ENCODE measurements at places on chromosomes 7 and 10.

- peak overlapping the region; percentile 88 for H3K27ac ChIP-seq
- no peak overlapping the region for H3K4me3 ChIP-seq
- H3K27me3 ChIP-seq, result no peaks in the 10 kb centered on the region
- DNase-seq, result peak; percentile 94
- H3K36me3 ChIP-seq, result no peaks in the 10 kb centered on the region
These were observed 11.6 kb downstream of the CFAP43 start for GRCh38 chr10:104220522-104220921.

DNA sequence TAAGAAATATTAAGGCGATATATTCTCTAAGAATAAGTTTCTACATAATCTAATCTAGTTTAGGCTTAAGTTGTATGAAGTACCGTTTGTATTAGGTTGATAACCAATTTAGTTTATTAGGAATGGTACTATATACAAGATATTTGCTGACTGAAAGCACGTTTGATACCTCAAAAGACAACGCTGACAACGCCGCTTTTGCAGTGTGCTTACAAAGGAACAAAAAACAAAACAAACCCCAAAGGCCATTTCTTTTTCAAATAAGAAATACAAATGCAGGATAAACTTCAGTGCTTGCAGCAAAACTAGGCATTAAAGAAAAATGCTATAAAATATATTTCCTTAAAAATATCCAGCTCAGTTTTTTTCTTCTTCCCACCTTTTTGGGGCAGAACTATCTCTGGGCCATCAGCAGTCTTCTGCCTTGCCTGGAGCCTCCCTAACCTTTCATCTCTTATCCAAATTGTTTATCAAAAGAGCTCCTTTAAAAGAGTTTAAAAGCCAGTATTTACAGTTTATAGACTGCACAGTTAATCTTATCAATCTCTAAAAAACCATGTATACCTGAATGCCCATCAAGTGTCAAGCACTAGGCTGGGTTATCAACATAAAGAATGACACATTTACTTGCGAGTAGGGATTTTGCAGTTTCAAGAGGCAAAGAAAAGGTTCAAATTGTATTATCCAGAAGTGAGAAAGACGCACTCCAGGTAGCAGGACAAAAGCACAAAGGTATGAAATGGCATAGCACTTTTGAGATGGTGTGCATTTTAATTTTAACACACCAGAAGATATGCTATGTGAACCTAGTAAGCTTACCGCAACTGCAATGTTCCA is 4.1 kb upstream of the KMT2E start:
- peaks cover 28% of the 10 kb centered on the region for H3K4me1 ChIP-seq
- DNase-seq, result peak; percentile 35
- peaks cover 10% of the 10 kb centered on the region for H3K36me3 ChIP-seq
- H3K4me3 ChIP-seq, result peak overlapping the region; percentile 95
- peak overlapping the region; percentile 99 for H3K27ac ChIP-seq

DNA sequence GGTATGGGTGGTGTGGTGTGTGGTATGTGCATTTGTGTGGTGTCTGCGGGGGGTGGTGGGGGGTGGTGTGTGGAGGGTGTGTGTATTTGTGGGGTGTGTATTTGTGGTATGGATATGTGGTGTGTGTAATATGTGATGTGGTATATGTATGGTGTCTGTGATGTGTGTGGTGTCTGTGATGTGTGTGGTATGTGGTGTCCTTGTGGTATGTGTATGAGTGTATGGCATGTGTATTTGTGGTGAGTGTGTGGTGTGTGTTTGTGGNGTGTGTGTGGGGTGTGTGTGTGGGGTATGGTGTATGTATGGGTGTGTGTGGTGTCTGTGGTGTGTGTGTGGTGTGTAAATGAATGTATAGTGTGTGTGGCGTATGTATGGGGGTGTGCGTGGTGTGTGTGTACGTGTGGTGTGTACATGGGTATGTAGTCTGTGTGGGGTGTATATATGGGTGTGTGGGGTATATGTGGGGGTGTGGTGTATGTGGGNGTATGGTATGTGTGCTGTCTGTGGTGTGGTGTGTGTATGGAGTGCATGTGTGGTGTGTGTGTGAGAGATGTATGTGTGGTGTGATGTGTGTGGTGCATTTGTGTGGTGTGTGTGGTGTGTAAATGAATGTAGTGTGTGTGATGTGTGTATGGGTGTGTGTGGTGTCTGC is 27.1 kb upstream of the CHST15 start:
- H3K27ac ChIP-seq, result no peak overlapping the region
- no peak for DNase-seq
- no peaks in the 10 kb centered on the region for H3K4me1 ChIP-seq
- no peak overlapping the region for H3K4me3 ChIP-seq

DNA sequence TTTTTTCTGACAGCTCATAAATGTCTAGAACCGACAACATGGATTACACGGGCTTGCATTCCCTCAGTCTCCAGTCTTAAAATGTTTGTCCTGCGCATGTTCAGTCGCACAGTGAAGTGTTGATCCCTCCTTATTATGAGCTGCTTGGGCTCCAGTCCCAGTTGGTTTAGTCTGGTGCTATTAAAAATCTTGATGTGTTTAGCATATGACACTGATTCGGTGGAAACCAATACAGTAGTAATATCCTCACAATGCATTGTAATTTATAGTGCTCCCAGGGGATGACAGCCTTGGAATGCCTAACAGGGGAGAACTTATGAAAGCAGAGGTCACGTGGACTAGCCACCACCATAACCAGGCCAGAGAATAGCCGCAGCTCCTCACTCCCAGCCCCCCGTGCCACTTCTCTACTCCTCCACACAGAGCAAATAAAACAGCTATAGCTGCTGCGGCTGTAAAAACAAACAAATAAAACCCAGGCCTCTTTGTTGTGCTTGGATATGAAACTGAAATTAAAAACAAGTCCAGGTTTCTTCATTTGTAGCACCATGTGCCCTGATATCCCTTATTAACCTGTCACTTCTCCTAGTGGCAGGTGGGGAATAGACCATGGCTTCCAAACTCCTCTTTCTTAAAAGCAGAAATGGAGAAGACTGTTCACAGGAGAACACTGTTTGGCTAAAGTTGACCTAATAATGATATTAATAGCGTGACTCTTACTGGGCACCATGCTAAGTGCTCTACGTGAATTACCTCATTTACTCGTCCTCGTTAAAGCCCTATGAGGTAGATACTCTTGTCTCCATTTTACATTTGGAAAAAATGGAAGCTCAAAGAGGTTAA is 7.7 kb downstream of the DPCD start:
- no peak for DNase-seq
- no peak overlapping the region for H3K27ac ChIP-seq
- H3K36me3 ChIP-seq, result no peaks in the 10 kb centered on the region
- H3K27me3 ChIP-seq, result no peaks in the 10 kb centered on the region

DNA sequence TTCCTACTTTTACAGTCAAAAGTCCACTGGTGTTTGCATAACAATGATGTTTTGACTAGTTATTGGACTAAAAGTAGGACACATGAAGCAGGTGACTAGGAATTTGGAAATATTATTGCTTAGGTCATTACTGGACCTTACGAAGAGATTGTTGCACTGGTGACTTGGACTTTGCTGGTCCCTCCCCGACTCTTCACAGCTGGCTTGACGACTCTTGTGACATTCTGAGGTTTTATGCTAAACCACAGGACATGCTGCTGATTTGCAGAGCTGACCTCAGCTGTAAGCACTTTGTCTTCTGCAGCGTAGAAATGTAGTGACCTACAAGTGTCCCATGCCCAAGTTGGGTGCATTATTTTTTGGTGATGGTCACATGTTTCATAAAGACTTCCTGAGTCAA is 21.9 kb downstream of the PCBD1 start:
- no peaks in the 10 kb centered on the region for H3K4me1 ChIP-seq
- peak overlapping the region; percentile 10 for H3K27ac ChIP-seq
- H3K4me3 ChIP-seq, result no peak overlapping the region
- DNase-seq, result peak; percentile 59

DNA sequence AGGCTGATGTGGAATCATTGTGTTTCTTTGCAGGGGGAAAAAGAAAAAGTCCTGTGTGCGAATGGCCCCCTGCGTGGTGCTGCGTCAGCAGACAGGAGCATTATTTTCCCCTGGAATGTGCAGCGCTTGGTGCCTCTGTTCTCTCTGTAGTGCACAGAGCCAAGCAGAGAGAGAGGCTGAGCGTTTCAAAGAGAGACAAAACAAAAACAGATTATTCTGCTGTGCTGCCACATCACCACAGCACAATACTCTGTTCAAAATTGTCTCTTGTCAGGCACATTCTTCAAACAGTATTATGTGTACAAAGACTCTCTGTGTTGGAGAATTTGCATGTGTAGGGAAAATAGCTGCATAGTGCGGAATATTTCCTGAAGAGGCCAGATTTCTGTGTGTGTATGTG is 609.0 kb downstream of the SDK1 start:
- no peaks in the 10 kb centered on the region for H3K27me3 ChIP-seq
- no peak for DNase-seq
- no peak overlapping the region for H3K4me3 ChIP-seq
- H3K4me1 ChIP-seq, result no peaks in the 10 kb centered on the region
- H3K36me3 ChIP-seq, result no peaks in the 10 kb centered on the region

GRCh38 chr7:12674053-12674452 is 13.4 kb upstream of the ARL4A start:
- no peak overlapping the region for H3K27ac ChIP-seq
- H3K4me1 ChIP-seq, result no peaks in the 10 kb centered on the region
- H3K36me3 ChIP-seq, result no peaks in the 10 kb centered on the region

GRCh38 chr7:147711447-147711846 is 879.1 kb upstream of the C7orf33 start:
- H3K4me1 ChIP-seq, result no peaks in the 10 kb centered on the region
- no peaks in the 10 kb centered on the region for H3K36me3 ChIP-seq
- H3K27me3 ChIP-seq, result no peaks in the 10 kb centered on the region
- H3K27ac ChIP-seq, result no peak overlapping the region

- DNase-seq, result no peak
- no peaks in the 10 kb centered on the region for H3K36me3 ChIP-seq
- H3K27me3 ChIP-seq, result no peaks in the 10 kb centered on the region
- no peak overlapping the region for H3K4me3 ChIP-seq
These were observed 172.7 kb downstream of the CACNA2D1 start for GRCh38 chr7:82270870-82271269.

DNA sequence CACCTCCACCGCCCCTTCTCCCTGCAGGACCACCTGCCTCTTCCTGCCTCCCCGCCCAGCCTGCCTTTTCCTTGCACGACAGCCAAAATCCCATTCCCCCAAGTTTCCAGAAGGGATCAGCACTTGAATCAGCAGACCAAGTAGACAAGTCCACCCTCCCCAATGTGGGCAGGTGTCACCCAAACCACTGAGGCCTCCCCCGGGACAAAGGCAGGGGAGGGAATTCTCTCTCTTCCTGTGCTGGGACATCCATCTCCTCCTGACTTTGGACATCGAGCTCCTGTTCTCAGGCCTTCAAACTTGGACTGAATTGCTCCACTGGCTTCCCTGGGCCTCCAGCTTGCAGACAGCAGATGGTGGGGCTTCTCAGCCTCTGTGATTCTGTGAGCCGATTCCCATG is 21.6 kb upstream of the PSMG3 start:
- no peak for DNase-seq
- no peaks in the 10 kb centered on the region for H3K36me3 ChIP-seq
- H3K4me1 ChIP-seq, result no peaks in the 10 kb centered on the region
- no peak overlapping the region for H3K27ac ChIP-seq
- peaks cover 21% of the 10 kb centered on the region for H3K27me3 ChIP-seq
- no peak overlapping the region for H3K4me3 ChIP-seq

- DNase-seq, result no peak
- no peak overlapping the region for H3K4me3 ChIP-seq
- H3K36me3 ChIP-seq, result no peaks in the 10 kb centered on the region
- H3K4me1 ChIP-seq, result no peaks in the 10 kb centered on the region
These were observed 2.8 kb downstream of the RBP3 start for GRCh38 chr10:47350671-47351640.

DNA sequence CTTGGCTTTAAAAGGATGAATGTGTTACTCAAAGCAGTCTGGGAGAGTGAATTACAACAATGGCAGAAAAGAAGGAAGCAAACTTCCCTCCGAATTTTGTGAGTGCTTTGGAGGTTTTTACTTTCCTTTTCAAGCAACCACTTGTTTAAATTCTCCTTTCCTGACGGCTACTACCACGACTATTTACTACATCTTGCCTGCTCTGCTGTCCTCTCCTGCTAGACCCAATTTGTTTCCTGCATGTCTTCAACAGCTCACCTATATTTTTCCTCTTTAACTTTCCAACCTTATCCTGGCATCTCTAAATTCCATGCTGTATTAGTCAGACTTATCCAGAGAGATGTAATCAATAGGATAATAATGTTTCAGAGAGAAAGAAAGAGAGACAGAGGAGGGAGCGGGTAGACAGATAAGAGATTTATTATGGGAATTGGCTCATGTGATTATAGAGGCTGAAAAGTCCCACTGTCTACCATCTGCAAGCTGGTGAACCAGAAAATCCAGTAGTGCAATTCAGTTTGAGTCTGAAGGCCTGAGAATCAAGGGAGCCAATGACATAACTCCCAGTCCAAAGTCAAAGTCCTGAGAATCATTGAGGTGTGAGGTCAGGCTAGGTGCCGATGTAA is 42.8 kb upstream of the SLC13A1 start:
- peak; percentile 94 for DNase-seq
- peaks cover 12% of the 10 kb centered on the region for H3K4me1 ChIP-seq

DNA sequence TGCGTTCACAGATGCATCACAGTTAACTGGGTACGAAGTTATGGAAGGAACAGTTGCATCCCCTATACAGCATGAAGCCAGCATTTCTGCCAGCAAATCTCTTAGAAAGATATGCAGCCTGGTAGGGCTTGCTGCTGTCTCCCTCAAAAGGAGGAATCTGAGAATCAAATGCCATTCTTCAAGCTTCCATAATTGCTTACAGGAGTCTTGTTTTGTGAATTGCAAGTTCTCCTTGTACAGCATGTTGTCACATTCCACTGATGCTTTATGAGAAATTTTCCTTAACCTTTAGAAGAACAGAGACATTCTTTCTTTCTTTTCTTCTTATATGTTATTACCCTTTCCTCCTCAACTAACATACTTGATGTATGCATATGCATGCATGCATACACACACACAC is 134.6 kb downstream of the CHRM2 start:
- H3K27ac ChIP-seq, result no peak overlapping the region
- no peak overlapping the region for H3K4me3 ChIP-seq
- H3K36me3 ChIP-seq, result no peaks in the 10 kb centered on the region

GRCh38 chr10:100022403-100022802 is 12.7 kb upstream of the DNMBP start:
- peaks cover 4% of the 10 kb centered on the region for H3K4me1 ChIP-seq
- no peaks in the 10 kb centered on the region for H3K27me3 ChIP-seq
- DNase-seq, result no peak
- no peak overlapping the region for H3K4me3 ChIP-seq
- no peak overlapping the region for H3K27ac ChIP-seq
- no peaks in the 10 kb centered on the region for H3K36me3 ChIP-seq

GRCh38 chr7:75725306-75725705 is 13.4 kb downstream of the HIP1 start:
- no peak overlapping the region for H3K27ac ChIP-seq
- H3K4me1 ChIP-seq, result no peaks in the 10 kb centered on the region
- H3K36me3 ChIP-seq, result no peaks in the 10 kb centered on the region
- no peaks in the 10 kb centered on the region for H3K27me3 ChIP-seq
- no peak for DNase-seq

DNA sequence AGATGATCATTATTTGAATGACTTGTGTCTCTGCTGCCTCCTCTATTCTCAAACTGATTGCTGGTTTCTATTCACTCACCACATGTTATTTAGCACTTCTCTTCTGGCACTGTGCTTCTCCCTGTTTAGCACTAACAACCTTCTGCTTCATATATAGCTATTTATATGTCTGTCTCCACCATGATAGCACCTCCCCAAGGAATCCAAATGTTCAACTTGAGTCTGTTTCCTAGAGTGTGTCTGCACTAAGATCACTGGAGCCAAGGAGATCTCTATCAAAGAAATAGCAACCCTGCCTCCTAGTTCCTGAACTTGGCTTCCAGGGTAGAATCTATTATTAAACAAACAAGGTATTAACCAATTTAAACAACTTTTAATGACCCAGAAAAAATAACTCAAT is 104.5 kb downstream of the CYP26A1 start:
- no peaks in the 10 kb centered on the region for H3K27me3 ChIP-seq
- H3K4me3 ChIP-seq, result no peak overlapping the region
- H3K36me3 ChIP-seq, result no peaks in the 10 kb centered on the region
- no peak for DNase-seq
- peaks cover 19% of the 10 kb centered on the region for H3K4me1 ChIP-seq
- no peak overlapping the region for H3K27ac ChIP-seq
